GF-D8 (cell line): ENCODE measurements at places on chromosomes 5 and 9.

DNA sequence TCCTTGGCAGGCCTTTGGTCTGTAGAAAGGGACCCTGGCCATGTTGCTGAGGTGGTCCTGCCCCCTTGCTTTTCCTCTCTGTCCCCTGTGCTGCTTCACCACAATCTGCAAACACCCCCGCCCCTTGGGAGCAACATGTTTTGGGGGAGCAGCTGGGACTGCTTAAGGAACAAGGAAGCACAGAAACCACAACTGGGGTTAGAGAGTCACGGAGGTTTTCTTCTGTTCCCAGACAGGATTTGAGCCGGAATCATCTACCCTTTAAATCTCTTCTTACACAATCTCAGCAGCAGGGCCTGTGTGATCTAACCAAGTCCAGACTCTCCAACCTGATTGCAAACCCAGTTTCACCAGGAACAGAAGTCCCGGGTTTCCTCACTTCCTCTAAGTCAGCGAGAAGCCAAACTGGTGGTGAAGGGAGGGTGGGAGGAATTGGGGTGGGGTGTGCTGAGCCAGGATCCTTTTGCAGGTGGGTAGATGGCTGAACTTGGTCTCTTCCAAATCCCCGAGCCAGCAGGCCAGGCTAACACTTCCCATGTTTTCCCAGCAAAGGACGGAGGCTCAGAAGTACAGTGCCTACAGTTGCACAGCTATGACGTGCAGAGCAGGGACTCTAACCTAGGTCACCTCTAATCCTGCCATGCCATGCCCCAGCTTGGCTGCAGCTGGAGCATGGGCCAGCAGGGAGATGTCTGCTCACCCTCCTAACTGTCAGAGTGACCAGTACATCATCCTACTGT, 25.0 kb downstream of the SH3PXD2B start:
- no peak for DNase-seq

DNA sequence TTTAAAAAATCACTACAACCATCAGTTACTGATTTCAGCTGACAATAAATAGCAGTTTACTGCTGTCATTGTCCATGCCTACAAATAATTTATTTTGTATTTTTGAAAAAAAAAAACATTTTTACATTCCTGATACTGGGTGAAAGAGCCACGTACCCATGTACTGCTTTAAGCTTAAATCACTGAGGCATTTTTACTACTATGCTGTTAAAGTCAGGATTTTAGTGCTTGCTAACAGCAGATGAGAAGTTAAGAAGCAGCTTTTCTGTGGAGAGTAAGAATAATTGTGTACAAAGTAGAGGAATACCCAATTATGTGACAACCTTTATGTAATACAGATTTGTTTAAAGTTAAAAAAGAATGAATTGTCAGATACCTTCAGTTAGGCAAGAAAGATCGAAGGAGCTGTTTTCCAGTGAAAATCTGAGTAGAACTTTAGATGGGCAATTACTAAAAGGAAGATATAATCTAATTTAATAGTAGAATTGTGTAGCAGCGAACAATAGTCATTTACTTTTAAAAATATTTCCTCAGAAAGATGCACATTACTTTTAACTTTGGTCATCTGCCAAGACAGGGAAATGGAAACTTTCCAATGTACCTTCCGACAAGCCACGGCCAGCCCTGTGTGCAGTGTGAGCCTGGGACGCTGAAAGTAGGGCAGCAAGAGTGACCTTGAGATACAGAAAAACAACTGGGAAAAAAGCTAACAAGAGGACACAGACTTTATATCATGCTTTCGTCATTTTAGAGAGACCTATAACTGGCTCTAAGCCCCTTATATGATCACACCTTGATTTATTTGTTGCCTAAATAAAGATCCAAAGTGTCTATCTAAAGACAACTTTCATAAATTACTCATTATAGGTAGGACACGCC, 39.9 kb downstream of the RHOBTB3 start:
- no peak for DNase-seq

GRCh38 chr9:136051837-136052471, 43.1 kb downstream of the NACC2 start:
- DNase-seq: no peak

DNA sequence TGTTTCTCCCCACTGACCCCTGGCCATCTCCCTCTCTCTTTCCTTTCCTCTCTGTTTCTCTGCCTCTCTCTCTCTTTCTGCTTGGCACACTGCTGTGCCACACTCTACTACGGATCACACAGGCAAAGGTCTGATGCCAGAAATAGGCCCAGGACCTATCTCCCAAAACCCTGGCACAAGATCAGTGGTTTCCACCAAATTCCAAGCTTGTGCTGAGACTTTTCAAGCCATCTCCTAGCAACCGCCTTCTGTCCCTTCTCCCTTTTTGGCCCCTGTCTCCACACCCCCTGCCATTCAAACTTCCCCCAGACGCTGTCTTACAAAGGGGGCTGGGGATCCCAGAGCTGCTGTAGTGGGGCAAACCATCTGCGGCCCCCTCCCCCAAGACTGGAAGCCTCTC, 38.5 kb upstream of the RARS1 start:
- no peak for DNase-seq

GRCh38 chr9:7909537-7909936, 110.0 kb upstream of the DMAC1 start:
- no peak for DNase-seq

GRCh38 chr5:158699298-158699880, 400.3 kb downstream of the EBF1 start:
- no peak for DNase-seq

GRCh38 chr5:83340511-83340918, 131.0 kb upstream of the VCAN start:
- DNase-seq: no peak

DNA sequence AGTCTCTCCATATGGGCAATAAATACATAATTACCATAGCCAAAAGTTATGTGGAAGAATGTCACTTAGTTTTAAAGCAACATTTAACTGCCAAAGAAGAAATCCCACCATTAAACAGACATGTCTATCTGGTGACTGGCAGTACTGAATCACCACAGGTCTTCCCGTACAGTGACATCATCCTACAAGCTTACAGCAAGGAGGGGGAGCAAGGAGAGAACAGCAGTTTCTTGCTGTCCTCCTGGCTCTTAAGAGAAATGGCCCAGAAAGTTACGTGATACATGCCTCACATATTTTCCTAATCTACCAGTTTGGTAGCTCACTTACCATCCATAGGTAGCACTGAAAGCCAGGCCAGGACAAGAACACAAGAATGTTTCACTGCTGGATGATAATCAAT, 671.0 kb downstream of the DMRTA1 start:
- DNase-seq: no peak

GRCh38 chr5:119353213-119353612, 2.6 kb upstream of the TNFAIP8 start:
- DNase-seq: no peak

GRCh38 chr5:103374473-103374963, 116.0 kb downstream of the MACIR start:
- no peak for DNase-seq

DNA sequence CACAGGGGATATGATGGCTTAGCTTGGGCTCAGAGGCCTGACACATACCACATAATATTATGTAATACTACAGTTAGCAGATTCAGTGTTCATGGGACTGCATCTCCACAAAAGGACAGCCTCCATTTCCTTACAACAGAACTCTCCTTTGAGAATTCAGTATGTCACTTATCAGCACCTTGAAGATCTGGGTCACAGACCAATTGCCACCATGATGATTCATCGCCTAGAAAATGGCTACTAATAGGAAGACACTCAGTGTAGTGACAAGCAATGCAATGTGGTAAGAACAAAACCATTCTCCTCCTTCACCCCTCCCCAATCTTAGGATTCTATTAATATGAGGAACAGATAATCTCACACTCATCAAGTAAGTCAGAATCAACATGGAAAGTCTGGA, 38.7 kb upstream of the PRLR start:
- no peak for DNase-seq

DNA sequence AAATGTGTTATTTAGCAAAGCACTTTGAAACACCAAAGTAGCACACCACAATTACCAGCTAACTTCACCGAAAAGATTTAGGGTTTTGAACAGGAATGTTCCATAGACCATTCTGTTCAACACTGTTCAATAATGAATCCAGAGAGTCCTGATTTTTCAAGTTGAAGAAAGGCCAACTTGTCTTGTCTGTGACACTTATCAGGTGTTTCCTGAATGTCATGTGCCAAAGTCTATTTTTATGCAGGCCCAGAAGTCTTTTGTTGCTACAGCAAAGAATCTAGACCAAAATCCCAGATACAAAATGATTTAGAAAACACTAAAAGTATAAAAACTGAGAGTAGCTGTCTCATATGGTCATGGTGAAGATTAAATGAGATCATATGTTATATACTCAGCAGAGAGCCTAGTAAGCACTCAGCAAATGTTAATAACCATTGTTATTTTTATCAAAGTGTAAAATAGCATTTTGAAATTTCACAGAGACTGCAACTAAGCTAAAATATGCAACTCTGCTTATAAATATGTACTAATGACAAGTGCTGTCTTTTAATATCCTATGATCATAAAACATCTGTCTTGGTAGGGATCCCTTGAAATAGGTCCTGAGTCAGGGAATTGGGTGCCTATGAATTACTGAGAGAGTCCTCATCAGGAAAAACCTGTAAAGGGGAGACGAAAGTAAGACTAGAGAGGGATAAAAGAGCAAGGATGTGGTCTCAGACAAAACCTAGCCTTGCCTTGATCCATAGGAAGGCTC, 122.4 kb upstream of the SLC12A2 start:
- no peak for DNase-seq

DNA sequence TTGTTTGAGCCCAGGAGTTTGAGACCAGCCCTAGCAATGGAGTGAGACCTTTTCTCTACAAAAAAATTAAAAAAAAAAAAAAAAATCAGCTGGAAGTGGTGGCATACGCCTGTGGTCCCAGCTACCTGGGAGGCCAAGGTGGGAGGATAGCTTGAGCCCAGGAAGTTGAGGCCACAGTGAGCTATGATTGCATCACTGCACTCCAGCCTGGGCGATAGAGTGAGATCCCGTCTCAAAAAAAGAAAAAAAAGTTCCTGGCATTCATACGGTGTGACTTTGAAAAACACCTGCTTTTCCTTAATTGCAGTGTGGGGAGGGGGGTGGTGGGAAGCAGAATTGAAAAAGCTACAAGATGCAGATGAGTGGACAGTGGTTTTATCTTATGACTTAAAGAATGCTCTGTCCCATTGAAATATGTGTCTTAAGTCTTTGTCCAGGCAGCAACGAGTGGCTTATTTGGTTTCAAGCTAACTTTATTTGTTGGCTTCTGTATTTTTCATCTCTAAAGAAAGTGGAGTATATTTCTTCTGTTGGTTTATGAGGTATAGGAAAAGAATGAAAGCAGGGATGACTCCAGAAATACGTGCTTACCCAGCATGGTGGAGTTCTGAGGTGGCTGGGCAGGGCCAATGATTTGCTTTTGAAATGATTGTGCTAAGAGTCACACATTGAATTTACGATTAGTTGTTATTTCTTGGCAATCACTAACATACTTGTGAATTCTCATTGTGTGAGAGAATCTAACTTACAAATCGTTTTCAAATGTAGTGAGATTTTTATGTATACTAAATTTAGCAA, 27.8 kb downstream of the ROPN1L start:
- DNase-seq: no peak

- DNase-seq: no peak
Measured at GRCh38 chr9:95406121-95406520, 88.6 kb upstream of the FANCC start.

- no peak for DNase-seq
Measured at GRCh38 chr9:73871636-73872035, 625.5 kb upstream of the RORB start.

GRCh38 chr5:27944471-27944870, 906.1 kb upstream of the CDH9 start:
- DNase-seq: no peak

GRCh38 chr5:135978212-135978631, 23.4 kb upstream of the LECT2 start:
- no peak for DNase-seq

DNA sequence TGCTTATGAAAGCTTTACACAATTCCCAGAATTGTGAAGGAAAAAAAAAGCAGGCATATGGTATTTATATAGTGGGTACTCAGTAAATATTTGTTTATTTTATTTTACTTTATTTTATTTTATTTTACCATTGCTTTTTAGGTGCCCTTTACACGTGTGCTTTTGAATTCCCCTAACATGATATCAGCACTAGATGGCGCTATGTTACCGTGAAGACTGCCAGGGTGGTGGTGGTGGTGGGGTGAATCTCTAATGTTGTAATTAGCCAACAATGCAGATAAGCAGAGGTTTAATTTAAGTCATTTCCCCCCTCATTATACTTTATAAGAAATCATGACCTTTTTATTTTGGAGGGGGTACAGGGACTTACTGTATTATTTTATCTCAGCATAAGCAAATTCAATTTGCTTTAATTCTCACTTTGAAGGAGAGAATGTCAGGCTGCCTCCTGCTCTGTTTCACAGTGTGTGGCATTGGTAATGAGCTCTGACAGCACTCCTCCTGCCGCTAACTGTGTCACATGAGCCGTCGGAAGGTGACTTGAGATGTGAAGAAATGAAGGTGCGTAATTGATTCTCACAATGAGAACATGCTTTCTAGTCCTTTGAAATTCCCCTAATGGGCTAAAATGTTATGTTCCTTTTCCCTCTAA, 165.6 kb downstream of the YTHDC2 start:
- no peak for DNase-seq

- no peak for DNase-seq
Measured at GRCh38 chr9:127612939-127613582, 984 bp downstream of the STXBP1 start.

- no peak for DNase-seq
Measured at GRCh38 chr5:27548484-27548883, 510.1 kb upstream of the CDH9 start.

DNA sequence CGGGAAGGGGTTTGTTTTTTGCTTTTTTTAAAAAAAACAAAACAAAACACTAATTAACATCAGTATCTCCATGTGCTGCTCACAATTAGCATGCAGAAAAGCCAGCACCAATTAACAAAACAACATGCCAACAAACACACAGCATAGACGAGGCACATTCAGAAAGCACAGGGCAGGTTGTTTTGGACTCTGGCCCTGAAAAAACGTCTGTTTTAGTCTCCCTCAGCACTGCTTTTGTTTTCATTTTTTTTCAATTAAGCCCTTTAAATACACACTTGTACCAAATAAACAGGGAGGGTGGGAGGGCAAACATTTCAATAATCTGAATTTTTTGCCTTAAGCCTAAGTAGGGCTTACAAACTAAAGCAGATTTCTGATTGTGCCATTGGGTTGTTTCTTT, 309.6 kb downstream of the DTWD2 start:
- DNase-seq: no peak

DNA sequence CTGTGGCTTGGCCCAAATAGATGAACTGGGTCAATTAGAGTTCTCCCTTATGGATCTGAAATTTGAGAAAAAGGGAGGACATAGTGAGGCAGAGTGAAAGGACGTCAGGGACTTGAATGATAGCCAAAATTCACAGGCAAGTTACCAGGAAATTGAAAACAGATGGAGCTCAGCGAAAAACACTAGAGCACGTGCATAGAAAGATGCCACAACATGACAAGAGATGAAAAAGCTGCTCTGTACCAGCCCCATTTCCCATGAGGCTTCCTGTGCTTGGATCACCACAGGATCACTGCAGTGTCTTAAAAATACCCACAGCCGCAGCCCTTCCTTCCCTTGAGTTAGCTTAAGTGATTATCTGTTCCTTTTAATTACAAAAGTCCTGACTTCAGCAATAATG, 39.0 kb upstream of the HOMER1 start:
- no peak for DNase-seq
